ENCODE measurements at places on chromosomes 6 and 20.
A peak's percentile ranks its signal among the peaks of the same experiment; 100 is the strongest.

DNA sequence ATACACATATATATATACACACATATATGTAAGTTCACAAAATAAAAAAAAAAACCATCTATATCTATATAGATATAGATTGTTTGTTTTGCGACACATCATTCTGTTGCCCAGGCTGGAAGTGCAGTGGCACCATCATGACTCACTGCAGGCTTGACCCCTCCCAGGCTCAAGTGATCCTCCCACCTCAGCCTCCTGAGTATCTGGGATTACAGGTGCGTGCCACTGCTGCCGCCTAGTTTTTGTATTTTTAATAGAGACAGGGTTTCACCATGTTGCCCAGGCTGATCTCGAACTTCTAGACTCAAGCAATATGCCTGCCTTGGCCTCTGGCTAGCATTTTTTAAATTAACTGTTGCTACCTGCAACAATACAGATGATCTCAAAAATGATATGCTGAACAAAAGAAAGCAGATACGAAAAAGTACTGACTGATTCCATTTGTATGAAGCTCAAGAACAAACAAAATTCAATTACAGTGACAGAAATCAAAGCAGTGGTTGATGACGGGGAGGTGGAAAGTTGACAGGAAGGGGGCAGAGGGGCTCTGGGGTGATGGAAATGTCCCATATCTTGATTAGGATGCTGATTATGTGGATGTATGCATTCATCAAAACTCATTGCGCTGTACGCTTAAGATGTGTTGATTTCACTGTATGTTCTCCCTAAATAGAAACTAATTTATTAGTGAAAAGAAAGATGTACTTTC is 49.6 kb downstream of the ATXN1 start:
- no peak for DNase-seq

DNA sequence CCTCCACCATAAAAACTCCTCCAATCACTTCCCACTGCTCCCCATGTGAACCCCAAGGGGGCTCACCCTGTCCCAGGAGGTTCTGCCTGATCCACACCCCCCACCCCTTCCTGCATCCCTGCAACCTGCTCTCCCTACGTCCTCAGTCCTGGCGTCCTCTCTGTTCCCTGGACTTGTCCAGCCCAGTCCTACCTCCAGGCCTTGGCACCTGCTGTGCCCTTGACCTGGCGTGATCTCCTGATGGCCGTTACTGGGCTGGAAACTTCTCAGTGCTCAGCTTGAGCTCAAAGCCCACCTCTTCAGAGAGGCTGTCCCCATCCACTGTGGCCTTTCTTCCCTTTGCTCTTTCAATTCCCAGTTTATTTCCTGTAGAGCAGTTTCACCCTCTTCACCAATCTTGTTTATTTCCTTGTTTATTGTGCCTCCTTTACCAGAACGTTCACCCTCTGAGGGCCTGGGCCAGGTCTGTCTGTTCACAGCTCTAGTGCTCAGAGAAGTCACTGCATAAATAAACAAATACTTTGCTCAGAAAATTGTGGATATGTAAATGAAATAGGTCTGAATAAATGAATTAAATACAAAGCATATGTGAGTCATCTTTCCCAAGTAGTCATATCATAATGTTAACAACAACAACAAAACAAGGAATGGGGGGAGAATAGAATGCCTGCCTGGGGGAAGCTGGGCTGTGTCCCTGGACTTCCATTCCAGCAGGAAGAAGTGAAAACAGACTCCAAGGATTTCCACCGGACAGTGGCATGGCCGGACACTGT is 175.7 kb upstream of the SULF2 start:
- no peak for DNase-seq

GRCh38 chr20:51160821-51161220 is 137.9 kb upstream of the KCNG1 start:
- DNase-seq = no peak

GRCh38 chr20:62922451-62922921 is 3.8 kb downstream of the DIDO1 start:
- no peak for DNase-seq

DNA sequence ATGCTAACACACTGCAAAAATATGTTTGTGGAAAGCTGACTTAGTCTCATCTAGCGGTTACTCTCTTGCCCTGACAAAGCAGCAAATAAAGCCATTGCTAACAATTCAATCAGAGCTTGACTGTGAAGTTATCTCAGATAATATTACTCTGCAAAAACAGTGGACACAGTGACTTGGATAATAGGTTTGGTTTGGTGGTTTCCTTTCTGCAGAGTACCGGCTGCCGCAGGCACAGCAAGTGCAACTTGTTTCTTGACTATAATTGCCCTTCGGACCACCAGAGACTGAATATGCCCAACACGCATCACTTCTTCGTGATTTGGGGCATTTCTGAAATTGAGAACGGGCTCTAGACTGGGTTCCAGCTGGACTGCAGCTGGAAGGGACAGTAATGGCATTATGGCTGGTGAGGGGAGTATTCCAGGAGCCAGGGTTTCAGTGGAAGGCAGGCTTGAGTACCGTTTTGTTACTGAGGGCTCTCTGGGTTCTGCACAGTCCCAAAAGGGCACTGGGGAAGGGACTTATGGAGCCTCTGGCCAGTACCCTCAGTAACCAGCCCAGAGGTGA is 40.0 kb downstream of the DSTN start:
- DNase-seq = no peak

DNA sequence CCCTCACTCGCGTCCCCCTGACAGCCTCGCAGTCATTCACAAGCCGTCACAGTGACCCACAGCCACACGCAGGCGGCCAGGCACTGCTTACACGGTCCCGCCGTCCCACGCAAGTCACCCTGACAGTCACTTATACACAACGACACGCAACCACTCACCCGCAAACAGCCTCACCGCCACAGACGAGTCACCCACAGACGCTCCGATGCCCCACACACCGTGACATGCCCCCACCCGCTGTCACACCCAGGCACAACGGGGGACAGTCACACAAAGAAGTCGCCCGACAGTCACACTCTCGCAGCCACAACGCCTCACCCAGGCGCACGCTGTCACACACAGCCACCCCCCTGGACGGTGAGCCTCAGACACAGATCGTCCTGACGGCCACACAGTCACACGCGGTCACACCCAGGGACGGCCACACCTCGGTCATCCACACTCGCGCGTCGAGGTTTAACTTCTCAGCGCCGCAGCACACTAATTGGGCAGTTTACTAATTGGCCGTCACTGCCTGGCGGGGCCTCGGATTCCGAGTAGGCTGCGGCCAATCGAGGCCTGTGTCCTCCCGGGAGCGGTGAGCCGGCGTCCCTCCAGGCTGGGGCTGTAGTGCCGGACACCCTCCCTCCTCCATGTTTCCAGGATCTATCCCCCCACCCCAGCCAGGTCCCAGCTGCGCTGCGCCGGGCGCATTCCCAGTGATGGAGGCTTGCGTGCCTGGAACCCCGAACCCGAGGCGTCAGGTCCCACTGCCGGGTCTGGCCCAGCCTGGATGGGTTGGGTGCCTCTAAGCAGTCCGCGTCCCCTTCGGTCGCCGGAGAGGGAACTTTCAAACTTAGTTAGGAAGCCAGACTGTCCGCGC is 790 bp downstream of the TOX2 start:
- DNase-seq = no peak

DNA sequence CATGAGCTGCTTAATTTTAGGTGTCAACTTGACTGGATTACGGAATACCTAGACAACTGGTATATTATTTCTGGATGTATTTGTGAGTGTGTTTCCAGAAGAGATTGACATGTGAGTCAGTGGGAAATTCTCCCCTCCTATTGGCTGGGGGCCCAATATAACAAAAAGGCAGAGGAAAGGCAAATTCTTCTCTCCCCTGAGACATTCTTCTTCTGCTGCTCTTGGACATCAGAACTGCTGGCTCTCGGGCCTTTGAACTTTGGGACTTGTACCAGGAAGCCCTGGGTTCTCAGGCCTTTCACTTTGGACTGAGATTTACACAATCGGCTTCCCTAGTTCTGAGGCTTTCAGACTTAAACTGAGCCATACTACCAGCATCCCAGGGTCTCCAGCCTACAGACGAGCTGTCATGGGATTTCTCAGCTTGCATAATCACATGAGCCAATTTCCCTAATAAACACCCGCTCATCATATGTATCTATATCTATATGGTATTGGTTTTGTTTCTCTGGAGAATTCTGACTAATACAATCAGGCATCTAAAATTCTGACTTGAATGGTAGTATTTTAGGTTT is 7.6 kb upstream of the BTN3A3 start:
- no peak for DNase-seq

DNA sequence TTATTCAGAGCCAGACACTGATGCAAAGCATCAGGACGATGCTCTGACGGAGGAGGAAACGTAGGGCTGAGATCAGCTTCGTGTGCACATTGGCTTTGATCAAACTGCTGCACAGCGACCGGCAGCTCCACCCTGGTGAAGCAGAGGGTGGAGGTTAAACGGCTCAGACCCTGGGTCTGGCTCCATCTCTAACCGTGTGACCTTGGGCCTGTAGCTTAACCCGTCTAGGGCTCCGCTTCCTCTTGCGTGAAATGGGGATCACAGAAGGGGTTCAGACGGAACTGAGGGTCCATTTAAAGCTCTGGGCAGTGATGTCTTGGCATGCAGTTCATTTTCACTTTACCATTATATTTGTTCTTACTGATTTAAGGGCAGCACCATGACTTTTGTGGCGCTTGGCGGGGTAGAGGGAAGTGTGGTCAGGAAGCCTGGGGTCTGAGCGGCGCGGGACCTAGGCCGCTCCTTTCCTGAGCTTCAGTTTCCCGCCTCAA is 644 bp downstream of the RBL1 start:
- peak; percentile 25 for DNase-seq

DNA sequence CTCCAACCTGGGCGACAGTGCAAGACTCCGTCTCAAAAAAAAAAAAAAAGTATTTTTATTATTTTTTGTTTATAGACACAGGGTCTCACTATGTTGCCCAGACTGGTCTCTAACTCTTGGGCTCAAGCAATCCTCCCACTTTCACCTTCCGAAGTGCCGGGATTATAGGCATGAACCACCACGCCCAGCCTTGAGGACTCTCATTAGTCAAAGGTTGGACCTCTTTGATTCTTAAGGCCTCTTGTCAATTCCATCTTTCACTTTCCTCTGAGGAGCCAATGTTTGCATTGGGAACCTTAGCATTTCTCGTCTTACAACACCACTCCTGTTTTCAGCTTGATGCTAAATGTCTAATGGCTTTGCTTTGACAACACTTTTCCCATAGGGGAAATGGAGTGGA is 16.1 kb upstream of the CDK19 start:
- DNase-seq = no peak

- no peak for DNase-seq
Measured at GRCh38 chr20:57678340-57678739, 31.5 kb downstream of the PMEPA1 start.

DNA sequence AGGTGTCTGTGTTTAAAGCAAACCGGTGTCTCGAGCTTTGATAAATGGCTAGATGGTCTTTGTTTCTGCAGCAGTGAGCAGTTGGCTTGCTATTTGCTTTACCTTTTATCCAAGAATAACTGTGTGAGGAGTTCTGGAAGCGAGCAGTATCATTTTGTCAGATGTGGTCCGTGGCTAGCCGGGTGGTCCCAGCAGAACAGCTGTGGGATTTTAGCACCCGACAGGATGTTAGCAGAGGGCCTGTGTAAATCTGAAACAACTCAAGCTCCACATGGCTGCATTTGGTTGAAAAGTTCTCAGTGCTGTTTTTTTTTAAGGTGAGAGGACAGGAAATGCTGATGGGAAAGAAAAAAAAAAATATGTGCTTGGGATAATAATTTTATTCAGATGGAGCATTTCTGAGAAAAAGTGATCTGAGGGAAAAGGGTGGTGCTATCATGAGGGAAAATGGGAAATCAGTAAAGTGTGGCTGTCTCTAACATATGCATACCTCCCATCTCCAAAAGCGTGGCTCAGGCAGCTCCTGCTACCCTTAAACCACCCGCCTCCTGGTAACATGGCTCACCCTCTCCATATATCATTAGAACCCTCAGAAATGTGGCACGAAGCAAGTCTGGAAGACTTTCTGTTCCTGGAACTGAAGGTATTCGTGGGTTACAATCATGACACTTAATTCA is 215.4 kb downstream of the TSHZ2 start:
- no peak for DNase-seq

DNA sequence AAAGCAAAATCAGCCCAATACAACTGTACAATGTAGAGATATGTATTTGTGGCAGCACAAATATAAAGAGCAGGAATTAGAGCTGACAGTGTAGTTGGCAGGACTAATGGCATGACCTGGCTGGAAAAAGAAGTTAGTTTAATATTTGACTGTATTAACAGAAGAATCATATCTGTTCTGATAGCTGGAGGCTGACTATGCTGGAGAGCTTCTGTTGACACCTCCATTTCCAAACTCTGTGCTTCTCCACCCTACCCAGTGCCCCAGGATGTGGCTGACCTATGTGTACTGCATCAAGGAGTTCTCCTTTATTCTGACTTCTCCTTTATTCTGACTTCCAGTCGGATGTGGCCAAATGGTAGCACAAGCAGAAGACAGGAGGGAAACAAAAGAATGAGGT is 299.3 kb downstream of the PKHD1 start:
- no peak for DNase-seq

DNA sequence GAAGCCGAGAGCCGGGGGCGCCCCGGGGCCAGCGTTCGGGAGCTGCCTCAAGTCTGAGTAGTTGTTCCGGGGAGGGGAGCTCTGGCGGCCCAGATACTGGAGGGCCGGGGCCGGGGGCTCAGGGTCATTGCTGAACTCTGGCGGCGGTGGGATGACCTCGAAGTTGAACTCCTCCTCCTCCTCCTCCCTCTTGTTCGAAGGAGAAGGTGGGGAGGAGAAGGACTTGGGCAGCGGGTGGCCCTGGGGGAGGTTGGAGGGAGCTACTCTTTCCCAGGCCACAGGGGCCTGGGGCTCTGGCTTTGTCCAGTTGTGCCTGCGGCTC is 37.7 kb downstream of the C6orf132 start:
- DNase-seq = no peak

- no peak for DNase-seq
Measured at GRCh38 chr20:36827541-36828279, 48.2 kb upstream of the TLDC2 start.

- no peak for DNase-seq
Measured at GRCh38 chr20:47551841-47552240, 50.2 kb downstream of the NCOA3 start.

- DNase-seq = no peak
Measured at GRCh38 chr6:16043171-16044135, 85.4 kb upstream of the MYLIP start.

DNA sequence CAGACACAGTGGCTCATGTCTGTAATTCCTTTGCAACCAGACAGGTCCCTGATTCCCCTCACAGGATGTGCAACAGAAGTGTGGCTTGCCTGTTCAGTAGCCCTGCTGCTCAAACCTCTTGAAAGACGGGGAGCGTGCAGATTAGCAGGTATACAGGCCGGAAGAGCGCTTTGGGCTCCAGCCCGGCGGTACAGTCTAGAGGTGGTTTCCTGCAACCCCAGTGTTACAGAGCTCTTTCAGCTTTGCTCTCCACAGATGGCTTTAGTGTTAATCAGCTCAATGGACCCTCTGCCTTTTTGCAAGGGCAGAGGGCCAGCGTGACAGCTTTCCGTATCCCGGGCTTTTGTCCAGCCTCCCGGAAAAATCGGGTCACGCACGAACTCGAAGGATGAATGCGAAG is 67.2 kb upstream of the TNFRSF21 start:
- no peak for DNase-seq

DNA sequence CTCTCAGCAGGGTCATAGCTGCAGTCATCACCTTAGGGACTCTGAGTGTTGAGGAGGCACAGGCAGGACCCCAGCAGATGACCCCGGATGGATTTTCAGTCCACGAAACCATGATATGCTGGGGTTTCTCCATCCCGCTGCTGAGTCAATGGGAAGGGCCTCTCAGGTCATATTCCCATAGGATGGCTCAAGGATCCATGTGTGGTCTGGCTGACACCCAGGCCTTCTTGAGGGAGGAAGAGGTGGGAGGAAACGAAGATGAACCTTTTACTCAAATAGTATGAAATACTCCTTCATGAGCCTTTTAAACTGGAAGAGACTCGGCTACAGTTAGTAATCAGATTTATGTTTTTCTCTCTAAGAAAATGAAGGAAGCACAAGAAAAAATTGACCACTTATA is 10.3 kb upstream of the RALY start:
- no peak for DNase-seq

All from activated T-cell treated with anti-CD3 and anti-CD28 coated beads for 48 hours (primary cell).